ENCODE measurements at places on chromosomes 7 and 10.

DNA sequence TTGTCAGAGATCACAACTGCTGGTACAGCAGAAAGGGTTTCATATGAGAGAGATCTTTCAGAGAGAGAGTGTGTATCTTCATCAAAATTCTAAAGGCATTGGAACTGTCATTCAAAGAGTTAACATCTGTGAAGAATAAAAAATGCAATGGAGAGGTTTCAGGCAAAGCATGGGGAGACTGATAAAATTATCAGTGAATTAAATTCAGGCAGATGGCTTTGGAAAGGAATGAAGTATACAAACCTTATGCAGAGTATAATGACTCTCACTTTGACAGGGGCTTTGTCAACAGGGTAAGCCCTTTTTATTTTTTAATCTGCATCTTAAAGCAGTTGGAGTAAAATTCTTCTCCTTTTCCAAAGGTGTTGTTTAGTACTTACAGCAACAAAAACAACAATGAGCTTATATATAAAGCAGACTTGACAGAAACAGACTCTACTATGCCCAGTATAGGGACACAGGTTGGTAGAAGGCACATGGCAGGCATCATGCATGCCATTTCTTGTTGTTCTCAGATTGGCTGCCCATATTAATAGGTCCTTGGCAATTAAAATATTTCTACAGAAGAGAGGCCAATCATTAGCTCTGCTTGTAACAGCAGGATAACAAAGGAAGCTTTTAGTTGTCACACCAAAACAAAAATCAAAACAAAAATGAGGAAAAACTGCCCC, 54.9 kb upstream of the NXPH1 start:
- DNase-seq, result no peak

GRCh38 chr7:41880107-41880506, 177.2 kb upstream of the INHBA start:
- DNase-seq, result no peak

GRCh38 chr7:155462163-155462735, 4.3 kb downstream of the EN2 start:
- no peak for DNase-seq

DNA sequence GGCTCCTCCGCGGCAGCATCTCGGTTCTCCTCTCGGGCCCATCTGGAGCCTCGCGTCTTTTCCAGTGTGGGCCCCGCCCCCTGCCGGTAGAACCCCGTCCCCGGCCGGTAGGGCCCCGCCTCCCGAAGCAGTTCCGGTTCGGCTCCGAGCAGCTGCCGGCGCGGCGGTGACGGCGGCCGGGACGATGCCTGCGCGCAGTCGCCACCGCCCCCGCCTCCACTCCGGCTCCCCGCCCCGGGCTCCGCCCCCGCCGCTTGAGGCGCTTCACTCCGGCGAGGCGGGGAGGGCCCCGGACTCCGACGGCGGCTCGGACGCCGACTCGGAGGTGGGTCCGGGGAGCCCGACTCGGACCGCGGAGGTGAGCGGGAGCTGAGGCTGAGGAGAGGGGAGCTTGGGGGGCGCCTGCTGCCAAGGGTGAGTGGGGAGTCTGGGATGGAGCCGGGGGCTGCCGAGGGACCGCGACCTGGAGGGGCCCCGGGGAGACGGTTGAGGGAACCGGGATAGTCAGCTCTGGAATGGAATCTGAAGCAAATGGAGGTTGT, at the start of gene SAMD8:
Gene SAMD8, plus strand, starts transcription at position 292 of the 542 bp plus-strand sequence. CDS start 38,873 bp downstream, outside the sequence.
- peak; percentile 96 for DNase-seq

DNA sequence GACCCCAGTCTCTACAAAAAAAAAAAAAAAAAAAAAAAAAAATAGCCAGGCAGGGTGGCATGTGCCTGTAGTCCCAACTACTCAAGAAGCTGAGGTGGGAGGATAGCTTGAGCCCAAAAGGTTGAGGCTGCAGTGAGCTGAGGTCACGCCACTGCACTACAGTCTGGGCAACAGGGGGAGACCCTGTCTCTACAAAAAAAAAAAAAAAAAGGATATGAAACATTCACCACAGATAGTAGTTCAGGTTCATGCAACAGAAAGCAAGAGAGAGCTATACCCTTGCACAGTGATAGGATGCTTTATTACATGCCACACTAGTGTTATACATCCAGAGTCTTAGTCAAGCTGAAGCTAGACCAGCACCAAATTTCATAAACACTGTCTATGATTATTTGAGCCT, 148.4 kb upstream of the KAT6B start:
- no peak for DNase-seq

GRCh38 chr10:72783410-72783833, 91.5 kb downstream of the MCU start:
- DNase-seq, result no peak

GRCh38 chr10:89348481-89348880, 20.7 kb downstream of the IFIT3 start:
- no peak for DNase-seq

DNA sequence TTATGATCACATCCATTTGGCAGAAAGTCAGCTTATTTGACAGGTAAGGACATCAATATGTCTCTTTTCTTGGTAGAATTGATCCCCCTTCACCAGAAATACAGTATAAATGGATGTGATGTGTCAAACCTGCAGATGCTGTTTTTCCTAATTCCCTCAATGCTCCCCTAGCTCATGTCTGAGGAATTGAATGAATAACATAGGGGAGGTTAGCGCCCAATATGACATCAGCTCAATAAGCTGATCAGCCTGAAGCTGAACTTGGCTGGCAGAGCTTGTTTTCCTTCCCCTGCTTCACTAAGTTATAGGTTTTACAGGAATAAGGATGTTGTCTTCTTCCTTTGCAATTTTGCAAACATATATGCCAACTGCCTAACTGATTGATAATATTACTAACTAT, 132.5 kb downstream of the REEP3 start:
- no peak for DNase-seq

DNA sequence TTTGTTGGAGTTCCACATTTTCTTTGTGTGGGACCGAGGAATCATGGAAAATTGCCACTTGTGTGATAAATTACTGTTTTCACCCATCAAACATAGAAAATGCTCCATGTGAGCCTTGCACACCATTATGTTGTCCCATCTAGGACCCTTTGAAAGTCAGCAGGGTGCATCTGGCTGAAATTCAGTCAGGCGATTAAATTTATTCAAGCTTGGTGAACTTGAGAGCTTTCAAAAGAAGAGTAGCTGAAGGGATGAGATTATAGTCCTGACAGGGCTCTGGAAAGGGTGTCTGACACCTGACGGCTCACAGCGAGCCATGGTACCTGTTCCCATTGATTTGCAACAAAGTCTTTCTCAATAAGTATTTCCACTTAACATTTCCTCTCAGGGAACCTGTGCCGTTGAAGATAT, 399.7 kb upstream of the ETV1 start:
- no peak for DNase-seq

- DNase-seq, result no peak
Observed at GRCh38 chr7:94980418-94981142, 73.2 kb downstream of the PPP1R9A start.

DNA sequence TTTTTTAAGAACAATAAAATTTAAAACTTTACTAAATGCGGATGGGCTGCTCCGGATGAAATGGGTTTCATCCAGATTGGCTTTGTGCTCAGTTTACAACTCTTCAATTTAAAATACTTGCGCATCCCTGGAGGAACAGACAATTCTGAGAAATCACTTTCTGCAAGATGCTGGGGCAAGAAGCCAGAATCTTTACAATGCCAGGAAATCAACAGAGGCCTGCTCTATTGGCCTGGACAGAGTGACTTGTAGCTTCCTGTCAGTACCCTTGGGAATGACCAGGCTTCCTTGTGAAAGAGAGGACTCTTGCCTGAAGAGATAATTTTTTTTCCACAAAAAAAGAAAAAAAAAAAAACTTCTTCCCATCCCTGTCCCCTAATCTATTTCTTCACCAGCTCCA, 3.9 kb upstream of the FAM13C start:
- no peak for DNase-seq

- DNase-seq, result no peak
Observed at GRCh38 chr7:140007051-140007690, 55.6 kb downstream of the PARP12 start.

GRCh38 chr10:63434866-63435854, 30.6 kb downstream of the JMJD1C start:
- DNase-seq, result no peak

DNA sequence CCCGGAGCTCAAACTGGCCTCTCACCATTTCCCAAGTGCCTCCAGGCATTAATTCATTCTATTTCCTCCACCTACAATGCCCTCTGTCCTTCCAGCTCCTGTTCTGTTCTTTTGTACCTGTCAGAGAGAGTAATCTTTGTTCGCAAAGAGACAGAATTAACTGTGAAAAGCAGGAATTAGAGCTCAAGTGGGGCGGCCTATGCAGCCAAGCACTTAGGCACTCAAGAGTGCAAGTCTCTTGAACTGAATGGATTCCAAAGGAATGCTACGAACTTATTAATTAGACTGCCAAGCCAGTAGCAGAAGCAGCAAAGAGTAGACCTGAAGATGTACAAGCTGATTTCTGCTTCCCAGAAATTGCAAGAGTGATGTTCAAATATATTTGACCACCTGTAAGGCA, 338.3 kb upstream of the AUTS2 start:
- no peak for DNase-seq

GRCh38 chr7:10888861-10889260, 84.8 kb upstream of the PHF14 start:
- no peak for DNase-seq

- DNase-seq, result no peak
Observed at GRCh38 chr7:4807598-4808016, 32.2 kb downstream of the AP5Z1 start.

DNA sequence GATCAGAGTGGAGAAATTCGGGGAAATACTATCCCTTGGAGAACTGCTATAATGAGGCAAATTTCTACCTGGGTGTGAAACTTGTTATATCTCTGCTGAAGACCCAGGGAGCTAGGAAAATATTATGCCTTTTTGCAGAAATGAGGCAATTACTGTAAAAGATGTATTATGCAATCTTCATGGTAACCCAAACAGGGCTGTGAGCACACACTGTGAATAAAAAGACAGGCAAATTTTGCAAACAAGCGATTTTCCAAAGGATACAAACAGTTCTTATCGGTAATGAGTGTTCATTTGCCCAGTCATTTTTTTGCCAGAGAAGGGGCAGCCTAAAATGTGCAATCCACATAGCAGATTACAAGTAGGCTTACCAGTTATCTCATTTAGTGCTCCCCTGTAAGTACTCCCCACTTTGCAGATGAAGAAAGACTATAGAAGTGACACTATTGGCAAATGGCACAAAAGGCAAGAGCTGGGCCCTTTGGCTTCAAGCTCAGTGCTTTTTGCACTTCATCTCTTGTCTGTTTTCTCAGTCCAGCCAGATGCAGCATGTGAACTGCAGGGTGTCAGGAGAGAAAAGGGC, 205.8 kb downstream of the HECW1 start:
- DNase-seq, result no peak

DNA sequence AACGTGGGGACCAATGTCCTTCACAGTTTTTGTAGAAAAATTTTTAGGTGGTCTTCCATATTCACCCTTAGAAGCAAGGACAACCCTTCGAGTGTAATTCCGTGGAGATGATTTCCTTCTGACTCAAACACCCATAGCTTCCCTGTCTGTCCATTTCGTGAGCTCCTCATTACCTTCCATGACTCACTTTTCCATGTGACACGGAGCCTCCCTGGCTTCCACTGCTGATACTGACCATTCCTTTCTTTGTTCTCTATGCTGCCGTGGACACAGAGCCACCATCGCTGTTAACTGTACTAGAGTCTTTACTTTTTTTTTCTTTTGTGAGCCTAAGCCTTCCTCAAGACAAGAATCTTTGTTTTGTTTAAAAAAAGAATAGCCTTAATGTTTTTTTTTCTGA, 12.5 kb upstream of the ARMS2 start:
- DNase-seq, result no peak

All from T1000 (cell line).